ENCODE measurements at places on chromosomes 1 and 21.

DNA sequence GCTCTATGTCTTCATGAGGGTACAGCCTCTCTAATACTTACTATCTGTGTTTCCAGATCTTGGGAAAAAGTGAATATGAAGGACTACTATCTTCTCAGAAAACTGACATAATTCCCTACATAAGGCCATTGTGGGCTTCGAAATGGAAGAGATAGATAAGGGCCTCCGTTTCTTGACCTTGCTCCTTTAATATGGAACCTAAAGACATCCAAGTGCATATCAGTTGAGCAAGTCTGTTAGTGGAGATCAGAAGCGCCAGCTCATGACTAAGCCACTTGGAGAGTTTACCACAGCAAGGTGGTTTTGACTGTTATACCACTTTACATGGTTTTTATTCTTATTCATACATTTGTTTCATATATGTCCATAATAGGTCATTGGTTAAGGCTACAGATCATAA, 35.3 kb upstream of the FCER1A start:
- no peak for DNase-seq

- DNase-seq: no peak
These were observed 123.7 kb downstream of the MATN1 start for GRCh38 chr1:30599721-30600120.

DNA sequence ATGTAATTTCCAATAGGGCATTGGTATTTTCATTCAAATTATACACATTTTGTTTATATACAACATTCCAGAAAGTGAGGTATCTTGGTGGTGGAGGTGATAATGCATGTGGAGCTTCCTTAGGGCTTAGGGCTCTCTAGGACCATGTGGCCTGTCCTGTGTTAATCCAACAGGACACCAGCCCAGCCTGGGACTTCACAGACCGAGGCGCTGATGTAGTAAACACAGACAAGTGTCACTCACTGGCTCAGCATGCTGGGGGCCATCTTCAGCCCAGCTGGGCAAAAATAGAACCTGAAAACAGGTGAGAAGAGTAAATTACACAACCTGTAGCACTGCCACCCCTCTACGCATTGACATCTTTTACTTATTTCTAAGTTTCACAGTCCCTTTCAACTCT, 66.7 kb downstream of the MAB21L3 start:
- DNase-seq: no peak

GRCh38 chr1:200704986-200705500, 33.6 kb upstream of the CAMSAP2 start:
- no peak for DNase-seq

DNA sequence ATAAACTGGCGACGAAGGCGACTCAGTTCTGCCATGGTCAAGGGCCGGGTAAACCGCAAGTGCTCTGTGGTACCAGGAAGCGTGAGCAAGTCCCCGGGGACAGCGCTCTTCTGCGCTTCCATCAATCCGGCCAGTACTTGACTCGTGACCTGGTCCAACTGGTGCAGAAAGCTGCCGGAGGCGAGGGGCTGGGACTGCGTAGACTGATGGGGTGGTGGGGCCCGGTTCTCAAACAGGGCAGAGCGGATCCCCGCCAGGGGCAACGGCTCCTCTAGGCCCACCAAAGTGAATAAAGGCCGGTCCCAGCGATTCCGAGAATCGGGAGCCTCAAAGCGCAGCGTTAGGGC, 852 bp downstream of the KTI12 start:
- DNase-seq: no peak

DNA sequence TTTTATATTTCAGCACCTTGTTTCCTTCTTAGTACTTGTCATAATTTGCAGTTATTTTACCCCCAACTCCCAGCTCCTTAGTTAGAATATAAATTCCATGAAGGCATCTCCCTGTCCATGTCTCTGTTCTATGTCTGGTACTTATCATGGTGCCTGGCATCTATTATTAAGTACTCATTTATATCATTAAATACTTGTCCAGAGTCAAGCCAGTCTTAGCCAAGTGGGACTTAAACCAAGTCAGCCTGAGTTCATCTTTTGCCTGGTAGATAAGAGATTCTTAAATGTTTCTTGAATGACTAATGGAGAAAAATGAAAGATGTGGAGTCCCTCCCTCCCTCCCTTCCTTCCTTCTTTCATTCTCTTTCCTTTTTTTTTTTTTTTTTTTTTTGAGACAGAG, 9.4 kb downstream of the SLC25A44 start:
- no peak for DNase-seq

- DNase-seq: no peak
These were observed 1753.4 kb downstream of the MRPL39 start for GRCh38 chr21:23853796-23854379.

DNA sequence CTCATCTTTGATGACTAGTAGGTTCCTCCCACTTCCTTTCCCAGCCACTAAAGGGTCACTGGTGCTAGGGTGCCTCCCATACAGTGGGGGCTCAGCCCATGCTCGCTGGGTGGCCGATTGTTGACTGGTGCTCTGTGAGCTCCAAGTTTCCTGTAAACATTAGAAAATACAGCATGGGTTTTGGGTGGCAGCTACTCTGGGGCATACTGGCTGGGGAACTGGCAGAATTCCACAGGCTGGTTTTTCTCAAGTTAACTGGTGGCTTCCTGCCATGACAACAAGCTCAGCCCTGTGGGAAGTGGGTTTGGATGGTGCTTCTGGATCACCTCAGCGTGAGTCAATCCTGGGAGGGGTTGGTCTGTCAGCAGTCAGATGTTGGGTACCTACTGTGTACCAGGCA, 28.7 kb upstream of the CRNN start:
- DNase-seq: no peak

GRCh38 chr1:215900684-215901083, 333.6 kb downstream of the KCTD3 start:
- no peak for DNase-seq

DNA sequence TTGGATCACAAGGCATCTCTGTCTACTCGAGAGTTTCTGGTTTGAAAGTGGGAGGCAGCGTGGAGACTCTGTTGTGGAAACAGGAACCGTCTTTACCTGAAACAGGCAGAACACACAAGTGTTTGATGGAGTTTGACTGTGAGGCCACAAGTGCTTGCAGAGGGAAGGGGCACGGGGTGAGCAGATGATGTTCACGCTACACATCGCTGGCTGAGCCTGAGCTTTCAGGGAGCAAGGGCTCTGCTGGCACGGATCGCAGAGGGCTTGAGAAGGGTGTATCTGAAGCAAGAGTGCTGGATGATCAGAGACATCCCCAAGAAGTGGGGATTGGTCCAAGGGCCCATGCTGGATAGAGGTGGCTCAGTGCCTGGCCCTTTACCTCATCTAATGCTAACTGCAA, 59.3 kb downstream of the IGSF21 start:
- DNase-seq: no peak

DNA sequence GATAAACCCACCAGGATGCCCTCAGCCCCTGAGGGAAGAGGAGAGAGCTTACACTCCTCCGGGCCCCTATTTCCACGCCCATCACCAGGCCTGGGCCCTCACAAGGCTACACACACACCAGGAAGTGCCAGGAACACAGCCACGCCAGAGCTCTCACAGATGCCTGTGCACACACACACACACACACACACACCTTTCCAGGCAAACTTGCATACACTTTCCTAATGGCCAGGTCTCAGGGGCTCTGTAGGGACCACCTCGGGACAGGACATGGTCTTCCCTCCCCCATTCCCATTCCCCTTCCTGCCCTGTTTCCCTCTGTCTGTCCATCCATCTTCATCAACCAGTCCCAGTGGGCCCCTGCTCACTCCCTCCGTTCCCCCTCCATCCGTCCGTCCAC, 9.7 kb upstream of the EPHA2 start:
- no peak for DNase-seq

- DNase-seq: no peak
These were observed 6.0 kb upstream of the SMIM12 start for GRCh38 chr1:34865573-34865972.

DNA sequence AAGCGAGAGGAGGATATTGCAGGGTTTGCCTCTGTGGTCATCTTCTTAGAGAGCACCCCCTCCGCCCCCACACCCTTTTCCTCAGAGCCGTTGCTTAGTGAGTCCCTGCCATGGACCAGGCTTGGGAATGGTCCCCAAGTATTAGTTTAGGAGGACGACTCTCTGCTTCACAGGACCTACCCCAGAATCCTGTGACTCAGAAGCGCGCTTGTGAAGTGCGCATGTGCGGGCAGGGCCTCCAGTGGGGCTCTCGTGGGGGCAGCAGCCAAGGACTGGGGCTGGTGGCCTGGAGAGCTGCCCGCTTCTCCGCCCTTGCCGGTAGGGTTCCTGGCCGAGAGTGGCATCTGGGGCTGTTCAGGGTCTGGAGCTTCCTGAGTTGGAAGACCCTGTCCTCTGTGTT, 37.3 kb upstream of the HMGN1 start:
- no peak for DNase-seq

DNA sequence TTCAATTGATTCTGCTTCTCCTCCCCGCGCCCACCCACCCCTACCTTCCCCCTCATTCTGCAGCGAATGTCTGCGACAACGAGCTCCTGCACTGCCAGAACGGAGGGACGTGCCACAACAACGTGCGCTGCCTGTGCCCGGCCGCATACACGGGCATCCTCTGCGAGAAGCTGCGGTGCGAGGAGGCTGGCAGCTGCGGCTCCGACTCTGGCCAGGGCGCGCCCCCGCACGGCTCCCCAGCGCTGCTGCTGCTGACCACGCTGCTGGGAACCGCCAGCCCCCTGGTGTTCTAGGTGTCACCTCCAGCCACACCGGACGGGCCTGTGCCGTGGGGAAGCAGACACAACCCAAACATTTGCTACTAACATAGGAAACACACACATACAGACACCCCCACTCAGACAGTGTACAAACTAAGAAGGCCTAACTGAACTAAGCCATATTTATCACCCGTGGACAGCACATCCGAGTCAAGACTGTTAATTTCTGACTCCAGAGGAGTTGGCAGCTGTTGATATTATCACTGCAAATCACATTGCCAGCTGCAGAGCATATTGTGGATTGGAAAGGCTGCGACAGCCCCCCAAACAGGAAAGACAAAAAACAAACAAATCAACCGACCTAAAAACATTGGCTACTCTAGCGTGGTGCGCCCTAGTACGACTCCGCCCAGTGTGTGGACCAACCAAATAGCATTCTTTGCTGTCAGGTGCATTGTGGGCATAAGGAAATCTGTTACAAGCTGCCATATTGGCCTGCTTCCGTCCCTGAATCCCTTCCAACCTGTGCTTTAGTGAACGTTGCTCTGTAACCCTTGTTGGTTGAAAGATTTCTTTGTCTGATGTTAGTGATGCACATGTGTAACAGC, 339.9 kb downstream of the NTNG1 start:
- DNase-seq: no peak

DNA sequence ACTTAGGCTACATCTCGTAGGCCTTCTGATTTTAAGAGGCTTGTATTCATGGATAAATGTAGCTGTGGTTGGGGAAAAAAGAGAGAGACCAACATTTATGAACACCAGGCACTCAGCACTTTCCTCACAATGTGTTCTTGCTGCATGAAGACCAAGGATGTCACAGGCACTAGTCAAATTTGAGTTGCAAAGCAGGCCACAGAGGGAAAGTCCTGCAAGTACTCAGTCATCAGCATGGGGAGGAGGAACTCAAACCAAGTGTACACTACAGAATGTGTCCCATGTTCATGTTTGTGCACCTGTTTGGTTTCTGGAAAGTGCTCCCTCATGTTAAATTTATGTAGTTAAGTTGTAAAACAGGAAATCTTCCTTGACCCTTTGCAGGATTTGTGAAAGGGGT, 8.7 kb upstream of the MAP3K7CL start:
- DNase-seq: no peak

- DNase-seq: no peak
These were observed 35.7 kb downstream of the PTP4A2 start for GRCh38 chr1:31902510-31902860.

All from D721Med (cell line).